Urothelium cell line (cell line): ENCODE measurements at places on chromosomes 1 and 21.

- no peak for DNase-seq
Observed at GRCh38 chr1:173168941-173169340, 38.2 kb downstream of the TNFSF4 start.

GRCh38 chr1:10510520-10511493 lies 36.1 kb downstream of the PEX14 start:
- DNase-seq, result peak; percentile 82

- no peak for DNase-seq
Observed at GRCh38 chr1:173360487-173361063, 116.6 kb upstream of the PRDX6 start.

DNA sequence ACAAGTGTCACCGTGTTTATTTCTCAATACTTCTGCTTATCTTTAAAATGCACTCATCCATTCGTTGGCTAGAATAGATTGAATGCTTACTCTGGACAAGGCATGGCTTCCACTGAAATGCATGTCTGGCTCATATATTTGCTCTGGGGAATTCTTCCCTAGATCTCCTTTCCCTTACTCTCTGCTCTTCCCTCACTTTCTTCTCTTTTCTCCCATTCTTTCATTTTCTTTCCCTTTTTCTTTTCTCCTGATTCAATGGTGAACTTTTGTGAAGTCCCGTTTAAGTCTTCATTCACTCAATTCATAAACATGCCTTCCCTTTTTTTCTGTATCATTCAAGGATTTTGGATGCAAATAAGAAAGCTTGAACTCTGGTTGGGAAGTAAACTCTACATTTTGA lies 234.5 kb downstream of the DYRK1A start:
- DNase-seq, result no peak

DNA sequence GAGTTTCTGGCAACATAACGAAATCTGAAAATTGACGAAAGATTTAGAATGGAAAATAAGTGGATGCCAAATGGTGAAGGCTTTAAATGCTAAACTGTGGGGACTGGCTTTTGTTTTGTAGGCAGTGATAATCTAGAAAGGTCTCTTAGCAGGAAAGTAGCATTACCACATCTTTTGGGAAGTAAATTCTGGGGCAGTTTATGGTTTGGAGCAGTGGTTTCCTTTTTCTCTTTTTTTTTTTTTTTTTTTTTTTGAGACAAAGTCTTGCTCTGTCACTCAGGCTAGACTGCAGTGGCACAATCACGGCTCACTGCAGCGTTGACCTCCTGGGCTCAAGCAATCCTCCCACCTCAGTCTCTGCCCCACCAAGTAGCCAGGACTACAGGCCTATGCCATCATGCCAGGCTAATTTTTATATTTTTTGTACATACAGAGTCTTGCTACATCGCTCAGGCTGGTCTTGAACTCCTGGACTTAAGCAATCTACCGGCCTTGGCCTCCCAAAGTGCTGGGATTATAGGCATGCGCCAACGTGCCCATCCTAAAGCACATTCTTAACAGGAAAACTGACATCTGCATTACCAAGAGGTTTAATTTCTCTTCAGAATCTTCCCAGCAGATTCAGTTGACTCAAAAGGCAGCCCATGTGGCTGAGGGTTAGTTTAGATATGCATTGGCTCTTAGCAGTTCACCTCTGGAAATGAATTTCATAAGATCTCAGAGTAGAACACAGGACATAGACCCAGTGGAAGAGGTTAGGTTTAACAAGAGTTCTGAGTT lies 32.9 kb downstream of the C21orf91 start:
- no peak for DNase-seq

GRCh38 chr1:189662190-189662589 lies 815.5 kb downstream of the BRINP3 start:
- DNase-seq, result no peak

GRCh38 chr1:203060115-203060514 lies 25.7 kb downstream of the MYOG start:
- no peak for DNase-seq

DNA sequence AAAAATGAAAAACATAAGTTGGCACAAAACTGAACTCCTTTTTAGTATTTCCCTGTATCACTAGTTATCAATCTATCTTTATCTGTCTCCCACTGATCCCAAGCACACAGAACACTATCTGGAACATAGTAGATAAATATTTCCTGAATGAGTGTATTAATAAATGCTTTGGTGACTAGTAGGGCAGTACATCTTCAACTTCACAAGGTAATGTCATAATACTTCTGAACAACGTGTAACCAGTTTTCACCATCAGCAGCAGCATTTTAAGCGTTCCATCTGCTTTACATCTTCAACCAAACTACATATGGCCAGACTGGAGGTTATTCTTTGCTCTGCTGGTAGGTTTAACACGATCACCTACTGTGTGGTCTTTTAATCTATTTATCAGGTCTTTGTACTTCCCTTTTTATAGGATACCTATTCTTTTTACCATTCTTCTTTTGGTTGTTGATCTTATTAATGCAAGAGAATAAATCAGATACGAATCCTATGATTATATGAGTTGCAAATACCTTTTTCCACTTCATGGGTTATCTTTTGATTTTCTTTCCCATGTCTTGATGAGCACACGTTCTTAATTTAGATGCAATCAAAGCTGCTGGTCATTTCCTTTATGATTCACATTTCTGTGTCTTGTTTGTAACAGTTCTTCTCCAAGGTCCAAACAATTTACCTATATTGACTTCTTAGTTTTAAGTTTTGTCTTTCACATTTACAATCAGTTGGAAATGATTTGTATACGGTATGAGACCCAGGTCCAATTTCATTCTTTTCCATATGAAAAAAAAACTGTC lies 16.3 kb downstream of the GPBP1L1 start:
- no peak for DNase-seq

DNA sequence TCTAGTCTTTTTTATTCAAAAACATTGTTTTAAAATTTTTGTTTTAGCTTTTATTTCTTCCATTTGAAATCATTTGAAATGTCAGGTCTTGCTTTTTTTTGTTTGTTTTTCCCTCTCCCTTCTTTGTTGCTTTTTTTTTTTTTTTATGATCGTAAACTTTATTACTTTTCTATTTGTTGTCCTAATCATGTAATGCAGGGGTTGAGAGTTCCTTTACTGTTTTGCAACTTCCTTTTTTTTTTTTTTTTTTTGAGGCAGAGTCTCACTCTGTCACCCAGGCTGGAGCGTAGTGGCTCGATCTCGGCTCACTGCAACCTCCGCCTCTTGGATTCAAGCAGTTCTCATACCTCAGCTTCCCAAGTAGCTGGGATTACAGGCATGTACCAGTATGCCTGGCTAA lies 24.8 kb downstream of the IVNS1ABP start:
- no peak for DNase-seq

DNA sequence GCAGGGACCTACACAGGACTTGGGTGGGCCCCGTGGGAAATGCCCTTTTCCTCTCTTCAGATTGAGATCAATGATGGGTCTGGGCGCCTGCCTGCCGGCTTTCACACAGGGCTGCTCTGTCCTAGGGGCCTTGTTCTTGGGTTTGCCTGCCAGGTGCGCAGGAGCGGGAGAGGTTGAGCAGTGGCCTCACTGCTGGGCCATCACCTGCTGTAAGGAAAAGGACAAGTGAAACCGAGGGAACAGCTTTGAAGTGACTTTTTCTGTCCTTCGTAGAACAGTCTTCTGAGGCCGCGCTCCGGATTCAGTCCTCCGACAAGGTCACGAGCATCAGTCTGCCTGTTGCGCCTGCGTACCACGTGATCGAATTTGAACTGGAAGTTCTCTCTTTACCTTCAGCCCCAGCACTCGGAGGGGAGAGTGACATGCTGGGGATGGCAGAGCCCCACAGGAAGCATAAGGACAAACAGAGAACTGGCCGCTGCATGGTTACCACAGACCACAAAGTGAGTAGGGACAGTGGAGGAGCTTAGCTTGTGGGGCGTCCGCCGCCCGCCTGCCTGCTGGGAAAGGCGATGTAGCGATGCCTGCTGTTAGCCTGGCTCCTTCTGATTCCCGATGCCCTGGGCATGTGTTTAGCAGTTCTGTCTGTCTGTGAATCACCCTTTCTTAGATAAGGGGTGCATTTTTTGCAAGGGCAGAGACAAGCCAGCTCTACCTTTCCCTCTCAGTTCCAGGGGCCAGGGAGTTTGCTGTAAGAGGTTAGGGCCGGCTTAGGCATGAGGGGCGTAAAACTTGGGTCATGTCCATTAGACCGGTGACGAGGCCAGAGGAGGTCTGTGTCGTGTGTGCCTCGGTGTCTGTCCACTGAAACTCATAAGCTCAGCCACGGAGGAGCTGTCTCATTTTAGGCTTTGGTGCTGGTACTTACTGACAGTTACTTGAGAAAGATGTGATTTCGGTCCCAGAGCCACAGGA lies 19.5 kb upstream of the PWP2 start:
- no peak for DNase-seq

GRCh38 chr1:223363057-223363855 lies 720 bp downstream of the SUSD4 start:
- DNase-seq, result peak; percentile 57

- peak; percentile 55 for DNase-seq
Observed at GRCh38 chr1:16207318-16208269, 4.9 kb downstream of the ARHGEF19 start.

- no peak for DNase-seq
Observed at GRCh38 chr1:180250883-180251509, 20.9 kb downstream of the LHX4 start.

DNA sequence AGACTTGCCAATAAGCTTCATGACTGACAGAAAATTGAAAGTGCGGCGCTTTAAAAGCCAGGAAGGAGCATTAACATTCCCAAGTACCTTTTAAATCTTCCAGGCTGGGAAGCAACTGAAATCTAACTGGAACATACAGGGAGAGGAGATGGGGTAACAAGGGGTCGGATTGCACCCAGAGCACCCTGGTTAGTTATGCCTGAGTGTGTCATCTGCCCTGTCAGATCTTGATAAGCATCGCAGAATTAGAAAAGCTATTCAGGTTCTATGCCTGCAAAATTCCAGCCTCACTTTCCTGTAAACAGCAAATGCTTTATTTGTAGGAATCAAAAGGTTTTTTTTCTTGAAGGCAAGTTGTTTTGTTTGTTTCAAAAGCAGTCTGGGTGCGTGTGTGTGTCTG lies 58.5 kb downstream of the SERBP1 start:
- DNase-seq, result no peak

- no peak for DNase-seq
Observed at GRCh38 chr1:41648230-41648629, 163.7 kb upstream of the EDN2 start.

DNA sequence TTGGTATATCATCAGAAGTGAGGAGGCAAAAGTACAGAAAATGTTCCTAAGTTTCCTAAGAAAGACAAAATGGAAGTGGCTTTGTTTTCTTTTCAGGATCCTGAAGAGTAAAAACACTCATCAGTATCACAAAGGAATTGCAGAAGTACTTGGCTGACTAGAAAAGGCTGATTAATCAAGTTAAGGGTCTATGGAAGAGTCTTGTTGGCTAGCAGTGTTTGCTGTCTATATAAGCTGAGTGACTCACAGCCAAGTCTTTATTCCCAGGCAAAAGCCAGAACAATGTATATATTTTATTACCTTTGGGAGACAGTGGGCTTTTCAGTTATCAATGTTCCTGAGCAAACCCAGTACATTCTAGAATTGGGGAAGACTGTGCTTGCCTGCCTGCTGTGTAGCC lies 777.0 kb downstream of the PLA2G4A start:
- DNase-seq, result no peak

DNA sequence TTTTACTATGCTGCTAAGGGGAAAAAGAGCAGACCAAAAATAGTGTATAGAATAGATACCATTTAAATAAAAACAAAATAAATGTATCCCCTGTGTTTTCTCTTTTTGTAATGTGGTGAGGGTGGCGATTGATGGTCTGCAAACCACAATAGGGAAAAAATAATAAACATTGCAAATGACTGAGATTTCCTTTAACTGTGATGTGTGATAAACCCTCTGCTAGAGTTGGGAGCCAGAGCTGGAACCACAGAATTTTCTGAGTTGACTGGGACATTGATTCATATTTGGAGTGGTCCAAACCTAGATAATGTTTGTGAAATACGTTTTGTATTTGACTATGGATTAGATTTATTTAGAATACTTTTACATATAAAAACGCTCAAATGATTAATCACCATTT lies 70.6 kb upstream of the PTGFR start:
- DNase-seq, result no peak

GRCh38 chr1:101652484-101652883 lies 344.2 kb downstream of the OLFM3 start:
- DNase-seq, result no peak

DNA sequence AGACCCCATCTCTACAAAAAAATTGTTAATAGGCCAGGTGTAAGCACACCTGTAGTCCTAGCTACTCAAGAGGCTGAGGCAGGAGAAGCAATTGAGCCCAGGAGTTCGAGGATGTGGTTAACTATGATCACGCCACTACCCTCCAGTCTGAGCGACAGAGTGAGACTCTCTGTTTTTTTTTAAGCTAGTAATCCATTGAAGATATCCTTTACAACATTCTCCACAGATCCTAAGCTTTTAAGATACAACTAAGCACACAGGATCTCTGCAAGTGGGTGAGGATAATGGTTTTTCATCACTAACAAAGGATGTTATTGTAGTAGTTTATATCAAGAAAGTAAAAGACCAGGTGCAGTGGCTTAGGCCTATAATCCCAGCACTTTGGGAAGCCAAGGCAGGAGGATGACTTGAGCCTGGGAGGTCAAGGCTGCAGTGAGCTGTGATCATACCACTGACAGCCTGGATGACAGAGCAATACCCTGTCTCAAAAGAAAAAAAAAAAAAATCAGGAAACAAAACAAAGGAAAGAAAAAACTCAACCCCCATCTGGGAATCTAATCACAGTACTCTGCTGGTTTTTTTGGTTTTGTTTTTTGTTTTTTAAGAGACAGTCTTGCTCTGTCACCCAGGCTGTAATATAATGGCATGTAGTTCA lies 166.1 kb downstream of the RERE start:
- DNase-seq, result no peak

GRCh38 chr1:43577655-43578542 lies 47.2 kb downstream of the PTPRF start:
- DNase-seq, result no peak

- DNase-seq, result no peak
Observed at GRCh38 chr1:119906927-119907652, 10.8 kb upstream of the ADAM30 start.

- no peak for DNase-seq
Observed at GRCh38 chr1:20729155-20729931, 3.2 kb downstream of the SH2D5 start.

DNA sequence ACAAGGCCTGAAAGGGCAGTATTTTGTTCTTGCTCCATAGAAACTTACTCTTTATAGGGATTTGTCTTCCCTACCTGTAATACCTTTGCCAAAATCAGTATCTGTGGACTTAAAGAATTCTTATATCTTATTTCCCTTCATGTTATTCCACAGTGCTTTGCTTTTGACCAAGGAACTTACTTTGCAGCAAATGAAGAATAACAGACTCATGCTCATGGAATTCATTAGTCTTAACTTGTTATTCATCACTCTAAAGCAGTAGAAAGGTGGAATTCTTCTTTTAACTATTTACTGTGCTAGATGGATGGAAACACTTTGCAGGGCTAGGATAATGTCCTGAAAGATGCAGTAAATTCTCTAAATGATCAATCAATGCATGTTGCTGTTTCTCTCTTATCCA lies 45.9 kb downstream of the DUSP10 start:
- no peak for DNase-seq

GRCh38 chr1:84632673-84633434 lies 57.4 kb downstream of the SSX2IP start:
- DNase-seq, result peak; percentile 57
